Hepatocyte (in vitro differentiated cells): ENCODE measurements at places on chromosomes 11 and 22. TPM values are rescaled to one million over a fixed set of nuclear protein-coding genes. Genes with fewer than 3 reads are reported as not detected.

The CADM1 gene
- 54.3 and 74.4 TPM in 2 replicates for polyA plus RNA-seq

The FLRT1 gene
- polyA plus RNA-seq = 0.34 and 0.61 TPM in 2 replicates

The CACNA1I gene
- polyA plus RNA-seq = 0.10 and 0.21 TPM in 2 replicates

The NXPE1 gene
- 0.61 TPM in 1 of 2 replicates, not detected in the other for polyA plus RNA-seq

The ADM gene
- 84.6 and 90.3 TPM in 2 replicates for polyA plus RNA-seq

The CATSPERZ gene
- polyA plus RNA-seq = 0.46 and 0.96 TPM in 2 replicates

The NKAPD1 gene
- polyA plus RNA-seq = 8.8 and 21.5 TPM in 2 replicates

The ALX4 gene
- 1.3 and 1.9 TPM in 2 replicates for polyA plus RNA-seq

The KRTAP5-11 gene
- polyA plus RNA-seq = not detected in 2 replicates

The OLFML1 gene
- 8.2 and 10.9 TPM in 2 replicates for polyA plus RNA-seq

The SCGB1C1 gene
- not detected in 2 replicates for polyA plus RNA-seq

The BCO2 gene
- polyA plus RNA-seq = 39.1 and 64.5 TPM in 2 replicates
